M059J (cell line): ENCODE measurements at places on chromosomes 3 and 15.

DNA sequence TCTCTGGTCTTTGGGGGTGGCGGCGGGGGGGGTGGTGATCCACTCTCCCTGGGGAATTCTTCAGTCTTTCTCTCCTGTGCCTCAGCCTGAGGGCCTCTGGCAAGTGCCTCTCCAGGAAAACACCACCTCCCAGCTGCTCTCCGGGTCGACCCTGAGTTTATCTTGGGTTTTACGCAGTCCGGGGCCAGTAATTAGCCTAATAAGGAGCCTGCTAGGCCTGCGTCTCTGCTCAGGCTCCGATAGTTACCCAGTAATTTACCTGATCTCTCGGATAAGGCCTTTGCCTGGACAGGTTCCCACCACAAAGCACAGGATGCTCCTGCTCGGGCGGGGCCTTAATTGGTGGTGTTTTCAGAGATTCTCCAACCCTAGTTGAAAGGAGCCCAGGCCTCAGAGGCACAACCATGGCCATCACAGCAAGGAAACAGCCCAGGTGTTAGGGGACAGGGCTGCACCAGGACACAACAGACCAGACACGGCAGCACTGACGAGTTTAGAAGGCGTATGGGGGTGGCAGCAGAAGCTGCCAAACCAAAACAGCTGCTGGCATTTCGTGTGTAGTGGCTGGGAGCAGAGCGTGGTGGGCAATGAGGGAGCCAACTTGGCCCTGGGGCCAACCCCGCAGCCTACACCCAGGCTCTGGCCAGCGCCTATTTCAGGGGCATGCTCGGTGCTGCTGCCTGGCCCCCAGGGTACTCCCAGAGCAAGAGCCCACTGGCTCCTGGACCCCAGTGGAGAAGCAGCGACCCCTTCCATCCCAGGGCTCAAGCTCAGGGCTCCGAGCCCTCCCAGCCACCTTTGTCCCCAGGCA is 71.4 kb downstream of the KLF13 start:
- no peak for DNase-seq

GRCh38 chr3:126865736-126866135 is 117.2 kb upstream of the PLXNA1 start:
- DNase-seq, result no peak

DNA sequence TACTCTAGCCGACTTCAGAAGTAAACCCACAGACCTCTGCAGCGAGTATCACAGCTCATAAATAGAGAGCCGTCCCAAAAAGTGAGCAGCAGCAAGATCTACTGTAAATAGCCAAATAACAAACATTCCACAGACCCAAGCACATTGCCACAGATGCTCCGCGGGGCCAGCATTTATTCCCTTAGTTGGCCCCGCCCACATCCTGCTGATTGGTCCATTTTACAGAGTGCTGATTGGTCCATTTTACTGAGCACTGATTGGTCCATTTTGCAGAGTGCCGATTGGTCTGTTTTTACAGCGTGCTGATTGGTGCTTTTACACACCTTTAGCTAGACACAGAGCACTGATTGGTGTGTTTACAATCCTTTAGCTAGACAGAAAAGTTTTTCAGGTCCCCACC is 17.3 kb upstream of the GABRB3 start:
- DNase-seq, result no peak

DNA sequence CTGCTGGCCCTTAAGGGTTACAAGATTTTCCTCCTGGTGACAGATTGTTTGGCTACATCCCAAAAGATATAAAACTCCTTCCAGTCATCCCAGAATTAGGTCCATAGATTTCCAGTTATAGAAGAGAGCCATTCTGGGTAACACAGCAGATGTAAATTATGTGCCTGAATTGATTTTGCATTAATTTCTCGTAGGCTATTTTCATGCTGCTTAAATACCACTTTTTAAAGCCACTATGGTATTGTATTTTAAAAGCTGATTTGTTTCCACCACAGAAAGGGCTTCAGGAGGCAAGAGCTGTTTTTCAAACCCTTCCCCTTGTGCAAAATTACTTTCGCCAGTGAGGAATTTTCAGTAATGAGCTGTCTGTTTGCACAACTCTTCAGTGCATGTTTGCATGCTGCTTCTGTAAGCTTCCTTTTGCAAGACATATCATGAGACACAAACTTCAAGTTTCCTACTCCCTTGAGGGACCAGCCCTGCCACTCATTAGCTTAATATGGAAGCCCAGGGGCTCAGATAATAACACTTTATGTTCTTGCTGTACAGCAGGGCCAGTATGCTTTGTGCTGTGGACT is 105.4 kb upstream of the TNIK start:
- no peak for DNase-seq

DNA sequence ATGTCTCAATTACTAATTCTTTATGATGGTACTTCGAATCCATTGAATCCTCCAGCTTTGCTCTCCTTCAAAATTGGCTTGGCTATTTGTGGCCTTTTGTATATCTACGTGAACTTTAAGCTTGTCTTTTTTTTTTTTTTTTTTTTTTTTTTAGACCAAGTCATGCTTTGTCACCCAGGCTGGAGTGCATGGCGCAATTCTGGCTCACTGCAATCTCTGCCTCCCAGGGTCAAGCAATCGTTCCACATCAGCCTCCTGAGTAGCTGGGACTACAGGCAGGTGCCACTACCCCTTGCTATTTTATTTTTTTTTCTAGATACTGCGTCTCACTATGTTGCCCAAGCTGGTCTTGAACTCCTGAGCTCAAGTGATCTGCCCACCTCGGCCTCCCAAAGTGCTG is 7.7 kb upstream of the DIPK2A start:
- no peak for DNase-seq

GRCh38 chr3:60932643-60933042 is 318.6 kb downstream of the FHIT start:
- peak; percentile 42 for DNase-seq

DNA sequence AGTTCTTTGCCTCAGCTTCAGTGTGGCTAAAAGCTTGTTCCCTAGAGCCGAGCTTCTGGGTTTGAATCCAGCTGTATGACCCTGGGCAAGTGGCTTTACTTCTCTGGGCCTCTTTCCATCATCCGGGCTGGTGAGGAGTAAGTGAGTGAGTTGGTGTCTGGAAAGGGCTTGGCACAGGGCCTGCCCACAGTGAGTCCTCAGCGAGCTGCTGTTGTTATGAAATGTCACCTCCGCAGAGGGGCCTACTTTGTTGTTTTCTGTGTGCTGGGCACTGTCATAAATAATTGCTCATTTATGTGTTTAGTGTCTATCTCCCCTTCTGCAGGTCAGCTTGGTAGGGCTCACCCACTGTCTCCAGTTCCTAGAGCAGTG is 31.7 kb downstream of the SLC6A6 start:
- DNase-seq, result peak; percentile 77

DNA sequence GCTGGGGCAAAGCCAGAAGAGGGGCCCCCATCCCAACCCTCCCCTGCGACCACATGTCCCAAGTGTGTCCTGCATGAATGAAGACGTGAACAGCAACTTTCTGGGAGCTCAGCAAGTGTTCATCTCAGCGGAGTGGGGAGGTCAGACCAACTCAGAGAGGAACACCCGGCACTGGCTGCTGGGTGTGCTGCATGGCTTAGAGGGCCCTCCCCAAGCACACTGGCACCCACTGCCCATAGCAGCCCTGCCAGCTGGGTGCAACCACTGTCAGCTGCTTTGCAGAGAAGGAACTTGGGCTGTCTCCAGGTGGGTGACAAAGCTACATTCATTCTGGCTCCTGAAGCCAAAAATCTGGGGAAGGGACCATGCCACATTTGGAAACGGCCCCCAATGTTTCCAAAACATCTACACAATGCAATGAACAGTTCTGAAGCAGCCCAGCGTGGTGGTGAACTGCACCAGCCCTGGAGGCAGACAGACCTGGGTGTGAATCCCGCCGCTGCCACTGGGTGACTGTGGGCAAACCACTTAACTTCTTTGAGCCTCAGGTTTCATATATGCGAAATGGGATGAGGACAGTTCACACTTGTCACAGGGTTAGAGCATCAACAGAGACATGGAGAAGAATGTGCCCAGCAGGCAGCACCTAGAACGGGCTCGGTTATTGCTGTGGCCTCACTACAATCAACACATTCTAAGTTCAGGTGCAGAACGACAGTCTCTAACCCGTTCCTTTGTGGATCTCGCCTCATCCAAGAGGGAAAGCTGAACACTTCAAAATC is 145.4 kb downstream of the NUP210 start:
- no peak for DNase-seq

DNA sequence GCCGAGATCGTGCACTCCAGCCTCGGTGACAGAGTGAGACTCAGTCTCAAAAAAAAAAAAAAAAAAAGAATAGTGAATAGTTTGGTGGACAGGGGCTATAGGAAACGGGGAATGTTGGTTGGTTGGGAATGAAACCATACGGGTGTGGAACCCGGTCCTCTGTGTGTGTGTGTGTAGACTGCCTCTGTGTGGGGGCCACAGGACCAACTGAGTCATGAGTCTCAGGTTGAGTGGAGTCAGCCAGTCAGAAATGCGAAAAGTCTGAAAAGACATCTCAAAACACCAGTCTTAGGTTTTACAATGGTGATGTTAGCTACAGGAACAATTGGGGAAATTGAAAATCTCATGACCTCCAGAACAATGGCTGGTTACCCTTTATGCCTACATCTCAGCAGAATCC is 44.5 kb downstream of the ZDHHC19 start:
- no peak for DNase-seq

GRCh38 chr3:129371041-129371826 is 57.2 kb downstream of the EFCAB12 start:
- DNase-seq, result no peak

DNA sequence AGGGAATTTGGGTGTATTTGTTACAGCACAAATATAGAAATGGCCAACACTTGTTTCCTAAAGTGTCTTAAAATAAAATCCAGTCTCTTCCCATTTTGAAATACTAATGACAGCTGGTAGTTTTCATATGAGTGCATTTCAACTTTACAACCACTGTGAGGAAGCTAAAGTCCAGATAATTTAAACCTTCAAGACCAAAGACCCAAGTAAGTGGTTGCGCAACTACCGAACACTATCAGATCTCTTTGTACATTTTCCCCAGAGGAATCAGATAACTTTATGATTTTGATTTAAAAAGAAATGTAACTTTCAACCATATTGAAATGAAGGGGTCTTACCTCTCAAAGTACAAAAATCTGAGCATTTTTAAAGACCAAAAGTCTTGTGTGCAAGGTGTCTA is 14.3 kb downstream of the BCL2L10 start:
- DNase-seq, result no peak

- peak; percentile 38 for DNase-seq
Measured at GRCh38 chr3:140467796-140468315, 210.0 kb upstream of the TRIM42 start.

GRCh38 chr15:22735781-22736180 is 50.7 kb upstream of the NIPA1 start:
- DNase-seq, result peak; percentile 66

- DNase-seq, result peak; percentile 79
Measured at GRCh38 chr3:44355362-44356033, 16.9 kb downstream of the TCAIM start.

DNA sequence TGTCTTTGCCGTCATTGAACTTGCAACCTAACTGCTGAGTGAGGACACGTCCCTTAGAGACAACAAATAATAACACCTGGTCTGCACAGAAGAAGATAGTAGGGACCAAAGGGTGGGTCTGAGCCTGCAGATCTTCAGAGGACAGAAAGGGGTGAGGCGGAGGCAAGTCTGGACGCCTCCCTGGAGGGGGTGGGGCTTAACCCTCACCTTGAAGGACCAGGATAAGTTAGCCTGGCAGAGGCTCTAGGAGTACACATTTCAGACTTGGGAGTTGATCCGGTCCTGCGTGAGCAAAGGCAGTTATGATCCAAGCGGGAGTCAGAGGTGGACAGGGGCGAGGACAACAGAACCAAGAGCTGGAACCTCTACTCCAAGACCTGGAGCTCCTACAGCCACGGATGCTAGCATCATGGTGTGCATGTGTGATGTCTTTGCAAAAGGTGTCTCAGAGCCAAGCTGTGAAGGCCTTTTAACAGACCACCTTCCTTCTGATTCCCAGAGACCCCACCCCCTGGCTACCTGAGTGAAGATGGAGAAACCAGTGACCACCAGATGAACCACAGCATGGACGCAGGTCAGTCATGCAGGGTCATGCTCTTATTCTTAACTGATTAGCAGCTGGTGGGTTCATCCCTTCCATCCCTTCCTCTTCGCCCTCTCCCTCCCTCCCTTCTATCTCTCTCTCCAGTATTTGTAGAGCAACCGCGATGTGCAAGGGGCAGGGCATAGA is 88.0 kb downstream of the AAGAB start:
- no peak for DNase-seq

DNA sequence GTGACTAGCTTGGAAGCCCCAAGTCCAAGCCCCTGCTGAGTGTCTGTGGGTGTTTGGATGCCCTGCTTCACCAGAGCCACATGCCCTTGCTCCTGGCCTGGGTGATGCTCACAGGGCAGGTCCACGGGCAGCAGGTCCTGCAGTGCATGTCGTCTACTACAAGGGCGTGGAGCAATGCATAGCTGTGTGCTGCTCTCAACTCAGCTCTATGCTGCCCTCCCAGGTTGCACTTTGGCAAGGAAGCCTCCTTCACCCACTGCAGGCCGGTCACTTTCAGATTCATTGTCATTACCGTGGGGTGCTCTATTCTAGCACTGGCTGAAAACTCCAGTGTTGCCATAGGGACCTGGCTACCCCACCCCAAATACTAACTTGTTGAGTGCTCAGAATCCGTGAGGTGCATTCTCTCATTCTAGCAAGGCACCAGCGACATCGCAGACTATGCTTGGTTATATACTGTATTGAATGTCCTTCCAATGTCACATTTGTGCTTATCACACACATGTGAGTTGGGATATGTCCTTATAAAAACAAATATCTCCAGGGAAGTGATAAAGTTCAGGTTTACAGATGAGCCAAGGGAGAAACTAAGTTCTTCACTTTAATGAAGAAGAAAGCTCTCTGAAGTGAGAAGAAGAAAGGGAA is 51.8 kb downstream of the GRAMD1C start:
- peak; percentile 6 for DNase-seq

DNA sequence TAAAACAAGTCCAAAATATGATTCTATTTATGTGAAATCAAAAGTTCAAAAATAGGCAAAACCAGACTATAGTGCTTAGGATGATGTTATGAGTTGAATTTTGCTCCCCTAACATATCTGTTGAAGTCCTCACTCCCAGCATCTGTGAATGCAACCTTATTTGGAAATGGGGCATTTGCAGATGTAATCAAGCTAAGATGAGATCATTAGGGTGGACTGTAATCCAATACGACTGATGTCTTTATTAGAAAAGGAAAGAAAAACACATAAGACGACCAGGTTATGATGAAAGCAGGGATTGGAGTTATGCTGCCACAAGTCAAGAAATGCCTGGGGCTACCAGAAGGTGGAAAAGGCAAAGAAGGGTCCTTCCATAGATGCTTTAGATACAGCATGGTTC is 110.5 kb upstream of the CCDC39 start:
- no peak for DNase-seq

DNA sequence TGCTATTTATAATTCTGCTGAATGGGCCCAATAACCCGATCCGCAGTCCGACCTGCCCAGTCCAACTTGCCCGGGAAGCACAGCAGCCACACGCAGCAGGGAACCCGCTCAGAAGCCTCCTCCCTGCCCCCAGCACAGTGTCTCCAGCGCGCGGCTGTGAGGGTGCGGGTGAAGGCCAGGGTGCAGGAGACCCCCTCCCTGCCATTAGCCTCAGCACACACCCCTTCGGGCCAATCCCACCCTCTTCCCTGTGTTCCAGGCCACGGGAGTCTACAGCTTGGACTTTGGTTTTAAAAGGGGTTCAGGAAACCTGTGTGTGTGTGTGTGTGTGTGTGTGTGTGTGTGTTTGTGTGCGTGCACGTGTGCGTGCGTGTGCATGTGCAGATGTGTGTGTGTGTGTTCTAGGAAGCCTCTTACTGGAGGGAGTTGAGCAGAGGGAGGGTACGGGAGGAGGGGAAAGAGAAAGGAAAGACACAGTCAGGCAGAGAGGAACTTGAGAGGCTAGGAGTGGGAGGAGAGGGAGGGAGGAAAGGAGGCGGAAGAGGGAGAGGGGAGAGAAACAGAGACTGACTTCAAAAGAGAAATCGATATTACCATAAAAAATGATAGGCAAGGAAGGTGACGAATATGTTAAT is 34.2 kb downstream of the ATP2B2 start:
- no peak for DNase-seq
